Activated naive CD4-positive, alpha-beta T cell treated with anti-CD3 and anti-CD28 coated beads for 36 hours (primary cell): ENCODE measurements at places on chromosomes 4 and X.

DNA sequence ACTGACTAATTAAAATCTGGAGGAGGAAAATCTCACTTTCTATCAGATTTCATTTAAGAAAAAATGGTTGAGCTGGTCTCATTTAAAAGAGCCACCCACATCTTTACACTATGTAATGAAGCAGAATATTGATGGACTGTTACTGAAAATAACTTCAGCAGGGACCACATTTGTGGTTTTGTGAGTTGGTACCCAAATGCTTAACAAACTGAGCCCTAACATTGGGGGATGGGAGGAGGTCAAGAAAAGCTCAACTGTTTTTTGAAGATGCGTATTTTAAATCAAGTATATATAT is 30.1 kb downstream of the HOPX start:
- no peak for DNase-seq

- no peak for DNase-seq
Observed at GRCh38 chrX:16444353-16444752, 205.6 kb upstream of the S100G start.

GRCh38 chrX:14864631-14865030 is 8.2 kb downstream of the FANCB start:
- no peak for DNase-seq

DNA sequence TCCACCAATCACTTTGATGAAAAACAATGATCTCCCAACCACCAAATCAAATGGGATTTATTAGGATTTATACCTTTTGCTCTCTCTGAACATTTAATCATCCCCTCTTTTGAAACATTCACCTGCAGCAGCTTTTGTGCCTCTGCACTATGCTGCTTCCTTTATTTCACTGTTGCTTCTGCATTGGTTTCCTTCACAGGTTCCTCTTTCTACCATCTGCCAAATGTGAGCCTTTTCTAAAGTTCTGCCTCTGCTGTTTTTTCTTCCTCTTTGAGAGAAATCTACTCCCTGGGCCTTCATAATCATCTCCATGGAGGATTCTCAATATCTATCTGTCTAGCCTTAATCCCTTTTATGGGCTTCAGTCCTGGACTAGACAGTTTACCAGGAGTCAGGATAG is 24.7 kb downstream of the CUL4B start:
- no peak for DNase-seq

DNA sequence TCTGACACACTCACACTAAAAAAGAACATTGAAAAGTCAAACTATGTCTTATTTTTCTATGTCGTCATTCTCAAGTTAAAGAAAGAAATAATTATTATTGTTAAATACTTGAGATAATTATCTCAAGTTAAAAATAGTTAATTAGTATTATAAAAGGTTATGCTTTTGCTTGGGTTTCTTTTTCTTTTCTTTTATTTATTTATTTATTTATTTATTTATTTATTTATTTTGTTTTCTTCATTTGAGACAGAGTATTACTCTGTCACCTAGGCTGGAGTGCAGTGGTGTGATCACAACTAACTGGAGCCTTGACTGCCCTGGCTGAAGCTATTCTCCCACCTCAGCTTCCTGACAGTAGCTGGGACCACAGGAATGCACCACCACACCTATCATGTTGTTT is 59.9 kb downstream of the UBQLN2 start:
- no peak for DNase-seq
